ENCODE measurements at places on chromosomes 1 and 21.

DNA sequence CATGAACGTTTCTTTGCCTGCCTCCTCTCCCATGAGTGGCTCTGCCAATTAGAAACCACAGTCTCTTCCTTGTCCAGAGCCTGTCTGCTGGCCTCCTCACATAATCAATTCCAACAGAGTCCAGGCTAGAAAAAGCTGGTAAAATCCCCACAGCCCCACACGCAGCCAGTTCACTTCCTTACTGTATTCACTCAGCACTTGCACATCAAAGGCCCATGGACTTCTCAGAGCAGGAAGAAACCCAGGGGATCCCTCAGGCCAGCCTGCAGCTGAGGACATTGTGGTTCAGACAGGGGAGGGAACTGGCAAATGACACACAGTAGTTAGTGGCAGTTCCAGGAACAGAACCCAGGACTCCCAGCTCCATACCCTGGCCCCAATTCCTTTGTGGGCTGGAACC, 171.6 kb upstream of the EDN2 start:
- DNase-seq: no peak

DNA sequence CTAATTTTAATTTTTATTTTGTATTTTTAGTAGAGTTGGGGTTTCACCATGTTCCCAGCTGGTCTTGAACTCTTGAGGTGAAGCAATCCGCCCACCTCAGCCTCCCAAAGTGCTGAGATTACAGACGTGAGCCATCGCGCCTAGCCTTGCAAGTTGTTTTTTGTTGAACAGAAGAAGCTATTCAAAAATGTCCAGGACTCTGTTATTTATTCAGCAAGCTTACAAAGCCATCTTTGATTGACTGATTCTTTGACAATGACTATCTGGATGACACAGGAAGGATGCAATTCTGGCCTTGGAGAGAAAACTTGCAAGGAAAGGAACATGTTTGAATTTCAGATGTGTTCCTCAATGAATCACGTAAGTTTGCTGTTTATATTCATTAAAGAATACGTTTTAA, 63.5 kb downstream of the MAP3K7CL start:
- no peak for DNase-seq

DNA sequence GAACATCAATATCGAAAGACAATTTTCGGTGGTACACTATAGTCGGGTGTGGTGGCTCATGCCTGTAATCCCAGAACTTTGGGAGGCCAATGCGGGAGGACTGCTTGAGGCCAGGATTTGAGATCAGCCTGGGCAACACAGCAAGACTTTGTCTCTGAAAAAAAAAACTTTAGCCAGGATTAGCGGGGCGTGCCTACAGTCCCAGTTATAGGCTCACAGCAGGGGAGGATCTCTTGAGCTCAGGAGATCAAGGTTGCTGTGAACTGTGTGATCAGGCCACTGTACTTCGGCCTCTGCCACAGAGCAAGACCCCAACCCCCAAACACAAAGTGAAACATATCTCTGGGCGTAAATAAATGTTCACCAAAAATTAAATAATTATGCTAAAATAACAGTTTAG, 1.6 kb downstream of the TADA1 start:
- no peak for DNase-seq

DNA sequence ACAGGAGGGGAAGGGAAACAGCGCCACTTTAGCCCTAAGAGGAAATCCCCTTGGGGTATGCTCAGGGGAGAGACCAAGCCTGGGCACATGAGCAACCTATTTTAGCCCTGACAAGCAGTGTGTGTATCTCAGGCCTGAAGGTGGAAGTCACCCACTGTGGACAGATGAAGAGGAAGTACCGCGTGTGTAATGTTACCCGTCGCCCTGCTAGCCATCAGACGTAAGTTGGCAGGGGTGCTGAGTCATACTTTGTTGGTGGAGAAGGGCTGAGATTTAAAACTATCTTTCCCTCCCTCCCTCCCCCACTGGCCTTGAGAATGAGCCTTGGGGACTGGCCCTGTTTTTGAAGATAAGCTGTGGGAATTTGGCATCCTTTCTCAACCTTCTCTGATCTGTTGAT, 11.2 kb downstream of the AGO1 start:
- no peak for DNase-seq

GRCh38 chr1:178031856-178032320, 62.0 kb upstream of the RASAL2 start:
- DNase-seq: peak; percentile 83

DNA sequence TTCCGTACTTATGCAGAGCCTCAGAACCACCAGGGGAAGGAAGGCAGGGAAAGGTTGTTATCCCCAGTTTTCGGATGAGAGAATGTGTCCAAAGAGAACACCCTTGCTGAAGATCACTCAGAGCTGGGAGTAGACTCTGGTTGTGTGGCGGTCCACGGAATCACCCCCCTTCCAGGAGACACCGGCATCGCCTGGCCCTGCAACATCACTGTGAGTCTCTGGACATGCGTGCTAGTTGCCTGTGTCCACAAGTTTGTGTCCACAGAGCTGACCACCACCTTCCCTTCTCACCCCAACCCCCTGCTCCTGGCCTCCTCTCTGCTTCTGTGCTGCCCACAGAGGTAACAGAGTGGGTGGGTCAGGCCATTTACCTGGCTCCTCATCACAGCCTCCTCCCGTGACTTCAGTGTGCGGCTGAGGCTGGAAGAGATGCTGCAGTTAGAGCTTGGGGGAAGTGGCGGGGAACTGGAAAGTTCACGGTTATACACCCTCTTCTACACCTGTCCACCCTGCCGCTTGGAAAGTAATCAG, 7.3 kb downstream of the MYBPH start:
- DNase-seq: no peak

DNA sequence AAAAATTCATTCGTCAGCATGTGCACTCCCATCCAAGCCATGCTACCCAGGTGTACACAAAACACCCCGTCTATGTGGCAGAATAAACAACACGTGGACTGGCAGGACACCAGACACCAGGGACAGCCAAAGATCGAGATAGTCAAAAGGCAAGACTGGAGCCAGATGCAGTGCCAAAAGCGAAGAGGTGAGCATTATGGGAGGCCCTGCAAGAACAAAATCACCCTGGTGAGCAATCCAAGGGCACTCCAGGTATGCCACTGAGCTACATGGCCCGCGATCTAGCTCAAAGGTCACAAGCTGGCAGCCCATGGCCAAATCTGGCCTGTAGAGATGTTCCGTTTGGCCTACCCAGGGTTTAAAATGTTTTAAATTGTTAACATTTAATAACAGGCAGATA, 33.7 kb downstream of the PLPP3 start:
- DNase-seq: no peak

GRCh38 chr1:8524627-8525157, 206.8 kb downstream of the SLC45A1 start:
- no peak for DNase-seq

DNA sequence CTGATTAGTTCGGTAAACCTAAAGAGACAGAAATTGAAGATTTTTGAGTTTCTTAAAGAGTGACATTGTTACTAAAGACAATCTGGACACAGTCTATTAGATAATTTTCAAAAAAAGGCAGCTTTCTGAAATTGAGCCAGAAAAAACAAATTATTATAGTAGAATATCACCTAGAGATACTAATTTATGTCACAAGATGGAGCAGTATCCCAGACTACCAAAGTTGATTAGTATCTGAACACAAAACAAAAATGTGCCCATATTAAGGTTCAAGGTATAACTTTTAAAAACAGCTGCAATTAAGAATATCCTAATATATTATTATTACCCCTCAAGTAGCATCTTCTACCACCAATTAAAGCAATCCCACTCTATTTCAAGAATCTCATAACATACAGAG, 40.5 kb upstream of the SYT2 start:
- DNase-seq: no peak

DNA sequence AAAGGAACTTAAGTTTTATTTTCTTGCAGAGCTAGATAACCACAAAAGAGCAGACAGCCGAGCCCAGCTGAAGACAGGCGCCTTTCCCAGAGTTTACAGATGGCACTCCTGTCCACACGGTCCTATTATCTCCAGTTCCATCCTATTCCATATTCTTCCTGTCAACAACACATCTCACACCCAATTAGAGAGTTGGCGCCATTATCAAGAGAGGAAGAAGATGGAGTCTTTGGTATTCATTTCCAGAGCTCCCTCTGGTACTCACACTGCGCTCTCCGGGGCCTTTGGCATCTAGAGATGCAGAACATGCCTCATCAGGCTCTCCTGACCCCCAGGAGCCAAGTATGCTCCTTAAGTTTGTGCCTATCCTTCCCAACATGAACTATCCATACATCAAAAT, 43.3 kb upstream of the SIPA1L2 start:
- DNase-seq: no peak

- no peak for DNase-seq
Observed at GRCh38 chr1:12040457-12041051, 21.3 kb downstream of the MIIP start.

DNA sequence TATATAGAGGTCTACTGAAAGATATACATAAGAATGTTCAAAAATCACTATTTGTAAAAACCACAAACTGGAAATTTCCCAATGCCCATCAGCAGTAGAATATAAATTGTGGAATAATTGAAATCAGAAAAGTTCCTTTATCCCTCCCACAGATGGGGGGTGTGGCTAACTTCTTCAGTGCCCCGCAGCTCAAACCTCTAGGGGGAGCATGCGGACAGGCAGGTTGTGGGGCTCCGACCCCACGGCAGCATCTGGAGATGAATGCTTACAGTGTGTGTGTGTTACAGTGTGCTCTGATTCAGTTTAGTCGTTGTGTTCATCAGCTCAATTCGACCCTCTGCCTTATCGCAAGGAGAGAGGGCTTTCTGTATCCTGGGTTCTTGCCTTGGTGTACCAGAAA, 262.1 kb upstream of the LRRC7 start:
- DNase-seq: no peak

GRCh38 chr1:18652791-18653190, 22.1 kb downstream of the PAX7 start:
- DNase-seq: no peak

DNA sequence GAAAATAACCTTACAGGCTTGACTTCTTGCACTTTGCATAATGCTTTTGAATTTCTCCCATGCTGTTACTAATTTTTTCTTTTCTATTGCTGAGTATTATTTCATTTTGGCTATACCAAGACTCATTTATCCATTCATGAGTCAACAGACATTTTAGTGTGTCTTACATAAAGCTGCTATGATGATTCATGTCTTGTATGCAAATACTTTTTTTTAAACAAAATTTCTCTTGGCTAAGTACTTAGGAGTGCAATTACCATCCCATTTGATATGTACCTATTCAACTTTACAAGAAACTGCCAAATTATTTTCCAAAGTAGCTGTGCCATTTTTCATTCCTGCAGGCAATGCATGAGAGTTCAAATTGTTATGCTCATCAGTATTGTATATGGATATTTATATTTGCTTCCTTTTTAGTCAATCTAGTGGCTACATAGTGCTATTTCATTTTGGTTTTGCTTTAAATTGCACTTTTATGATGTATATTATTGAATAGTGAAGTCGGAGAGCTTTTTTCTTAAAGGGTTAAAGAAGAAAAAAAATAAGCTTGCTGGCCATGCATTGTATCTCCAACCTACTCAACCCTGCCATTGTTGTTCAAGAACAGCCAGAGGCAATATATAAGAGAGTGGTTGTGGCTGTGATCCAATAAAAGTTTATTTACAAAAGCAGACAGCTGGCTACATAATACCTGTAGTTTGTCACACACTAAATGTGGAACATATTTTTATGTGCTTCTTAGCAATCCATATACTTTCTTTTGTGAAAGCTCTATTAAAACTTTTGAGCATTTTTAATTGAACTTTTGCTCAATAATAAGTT, 862.8 kb downstream of the KCNT2 start:
- no peak for DNase-seq

DNA sequence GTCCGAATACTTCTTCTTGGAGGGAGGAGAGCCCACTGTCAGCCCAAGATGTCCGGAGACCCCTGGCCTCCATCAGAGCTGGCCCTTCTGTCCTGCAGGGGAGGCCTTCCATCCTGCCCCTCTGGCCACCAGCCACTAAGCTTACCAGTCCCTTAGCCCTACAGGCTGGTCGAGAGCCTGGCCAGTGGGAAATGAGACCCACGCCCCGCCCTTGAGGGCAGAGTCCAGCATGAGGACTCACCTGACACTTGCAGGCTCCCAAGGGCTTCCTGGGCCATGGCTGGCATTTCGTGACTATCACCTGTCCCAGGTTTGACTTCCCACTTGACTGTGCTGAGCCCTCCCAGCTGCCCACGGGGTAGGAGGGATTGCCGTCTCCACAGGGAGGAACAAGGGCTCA, 361.8 kb upstream of the VAMP3 start:
- DNase-seq: no peak

GRCh38 chr1:16385659-16386453, 18.8 kb downstream of the SZRD1 start:
- DNase-seq: no peak

DNA sequence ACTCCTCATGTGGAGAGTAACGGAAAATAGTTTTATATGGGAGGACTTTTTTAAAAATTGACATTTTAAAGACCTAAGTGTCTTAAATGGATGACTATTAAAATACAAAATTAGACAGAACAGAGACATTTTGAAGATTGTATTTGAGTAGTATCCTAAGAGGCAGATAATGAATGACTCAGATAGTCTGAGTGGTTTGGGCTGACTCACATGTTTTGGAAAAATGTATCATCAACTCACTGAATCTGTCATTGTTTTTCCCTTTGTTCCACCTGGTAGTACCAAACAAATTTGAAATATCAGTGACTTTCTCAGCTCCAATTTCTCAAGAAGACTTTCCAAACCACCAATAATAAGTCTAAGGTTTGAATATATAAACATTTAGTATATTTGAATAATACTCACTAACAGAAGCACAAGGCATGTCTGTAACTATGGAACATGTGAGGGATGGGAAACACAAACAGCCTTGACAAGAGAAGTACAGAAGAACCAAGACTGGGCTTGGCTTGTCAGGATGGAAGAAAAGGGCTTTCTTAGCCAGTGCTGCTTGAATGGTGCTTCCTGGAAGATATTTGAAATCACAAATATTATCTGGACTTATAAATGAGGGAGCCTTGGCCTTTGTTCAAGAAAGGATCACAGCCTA, 90.6 kb downstream of the SGIP1 start:
- peak; percentile 33 for DNase-seq

DNA sequence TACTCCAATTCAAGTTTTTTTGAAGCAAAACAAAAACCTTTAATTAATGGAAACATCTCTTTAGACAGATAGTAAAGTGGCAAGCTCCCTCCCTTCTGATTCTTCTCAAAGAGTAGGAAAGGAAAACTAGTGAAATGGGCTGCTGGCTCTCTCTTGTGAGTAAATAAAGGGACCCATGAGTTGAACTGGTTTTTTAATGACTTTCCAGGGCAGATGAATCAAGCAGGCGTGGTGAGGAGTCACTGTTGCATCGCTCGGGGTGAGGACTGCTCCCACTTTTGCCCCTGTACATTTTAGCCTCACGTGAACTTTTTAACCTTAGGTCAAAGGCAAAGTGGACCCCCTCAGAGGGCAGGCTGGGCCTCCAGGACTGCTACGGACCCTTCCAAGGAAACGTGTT, 64.8 kb downstream of the ABCA4 start:
- DNase-seq: no peak

- DNase-seq: no peak
Observed at GRCh38 chr1:210777914-210778313, 356.0 kb downstream of the KCNH1 start.

DNA sequence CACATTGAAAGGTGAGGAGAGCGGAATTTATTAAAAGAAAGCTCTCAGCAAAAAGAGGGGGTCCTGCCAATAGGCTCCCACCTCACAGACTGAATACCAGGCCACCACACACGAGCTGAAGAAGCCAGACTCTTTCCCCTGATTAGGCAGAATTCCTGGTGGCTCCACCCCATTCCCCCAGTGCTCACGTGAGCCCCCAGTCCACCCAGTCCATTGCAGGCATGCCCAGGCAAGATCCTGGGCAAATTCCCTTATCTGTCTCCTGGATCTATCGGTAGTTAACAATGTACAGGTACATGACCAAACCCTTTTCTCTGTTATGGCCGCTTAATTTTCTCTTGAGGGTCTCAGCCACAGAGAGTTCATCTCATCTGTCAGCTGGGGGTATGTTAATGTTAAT, 54.6 kb upstream of the BTG3 start:
- no peak for DNase-seq
